ENCODE measurements at places on chromosomes 1 and 21.

DNA sequence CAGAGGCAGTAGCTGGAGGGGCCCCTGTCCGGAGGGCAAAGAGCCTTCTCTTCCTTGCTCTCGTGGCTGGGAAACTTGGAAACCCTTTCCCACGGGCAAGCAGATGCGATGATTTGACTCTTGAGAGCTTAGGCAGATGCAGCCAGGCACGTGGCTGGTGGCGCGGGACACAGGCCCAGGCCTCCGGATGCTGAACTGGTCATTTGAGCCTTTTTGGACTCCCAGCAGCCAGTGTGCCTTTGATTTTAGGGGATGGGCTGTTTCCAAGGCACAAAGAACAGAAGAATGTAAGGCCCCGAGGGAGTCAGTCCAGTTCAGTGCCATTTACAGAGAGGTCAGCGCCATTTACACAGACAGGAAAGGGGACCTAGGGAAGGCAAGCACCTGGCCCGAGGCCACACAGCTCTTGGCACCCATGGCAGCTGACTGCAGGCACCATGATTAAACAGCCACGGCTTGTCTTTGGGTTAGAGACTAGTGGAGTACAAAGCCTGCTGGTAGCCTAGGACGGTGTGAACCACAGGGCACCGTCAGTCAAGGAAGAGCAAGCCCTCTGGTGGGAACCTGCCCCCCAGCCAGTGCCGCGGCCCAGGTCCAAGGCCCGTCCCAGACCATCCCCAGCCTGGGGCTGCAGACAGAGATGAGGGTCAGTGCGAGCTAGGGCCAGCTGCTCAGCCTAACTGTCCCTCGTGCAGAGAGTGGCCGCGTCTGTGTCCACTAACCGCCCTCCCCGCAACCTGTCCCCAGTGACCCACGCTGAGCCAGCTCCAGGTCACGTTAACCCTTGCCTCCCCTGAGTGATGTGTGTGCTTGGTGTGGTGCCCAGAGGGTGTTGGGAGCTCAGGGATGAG lies 20.4 kb upstream of the CCDC27 start:
- no peak for DNase-seq

DNA sequence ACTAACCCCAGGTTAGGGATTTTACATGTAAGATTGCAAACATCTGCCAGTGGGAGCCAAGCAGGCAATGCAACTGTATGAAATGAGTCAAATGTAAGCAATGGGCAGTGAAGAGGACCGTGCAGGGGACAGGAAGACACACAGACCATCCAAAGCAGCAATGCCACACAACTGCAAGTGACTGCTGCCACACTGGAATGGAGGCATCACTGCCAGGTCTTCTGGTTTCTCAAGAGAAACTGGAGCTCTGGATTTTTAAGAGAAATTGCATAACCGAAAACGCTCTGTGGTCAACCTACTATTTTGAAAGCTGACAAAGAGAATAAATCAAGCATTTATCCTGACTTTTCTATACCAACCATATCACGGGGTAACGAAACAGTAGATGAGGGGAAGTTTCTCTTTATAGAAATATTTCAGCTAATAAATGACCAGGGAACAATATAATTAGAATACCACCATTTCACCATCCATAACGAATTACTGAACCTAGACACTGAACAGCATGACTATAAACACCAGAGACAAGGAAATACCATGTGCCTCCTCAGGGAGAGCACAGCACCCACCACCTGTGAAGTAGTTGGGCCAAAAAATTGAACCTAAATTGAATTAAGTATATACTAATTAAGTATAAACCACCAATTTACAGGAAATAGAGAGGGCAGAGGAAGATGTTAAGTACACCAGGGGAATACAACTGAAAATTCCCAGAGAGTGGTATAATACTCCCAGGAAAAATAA lies 4.4 kb downstream of the AK2 start:
- DNase-seq = no peak

- no peak for DNase-seq
Observed at GRCh38 chr1:243916160-243916559, 66.1 kb upstream of the AKT3 start.

GRCh38 chr1:236151739-236152424 lies 9.5 kb downstream of the GPR137B start:
- DNase-seq = no peak

- DNase-seq = no peak
Observed at GRCh38 chr1:159675046-159675445, 39.3 kb downstream of the CRP start.

DNA sequence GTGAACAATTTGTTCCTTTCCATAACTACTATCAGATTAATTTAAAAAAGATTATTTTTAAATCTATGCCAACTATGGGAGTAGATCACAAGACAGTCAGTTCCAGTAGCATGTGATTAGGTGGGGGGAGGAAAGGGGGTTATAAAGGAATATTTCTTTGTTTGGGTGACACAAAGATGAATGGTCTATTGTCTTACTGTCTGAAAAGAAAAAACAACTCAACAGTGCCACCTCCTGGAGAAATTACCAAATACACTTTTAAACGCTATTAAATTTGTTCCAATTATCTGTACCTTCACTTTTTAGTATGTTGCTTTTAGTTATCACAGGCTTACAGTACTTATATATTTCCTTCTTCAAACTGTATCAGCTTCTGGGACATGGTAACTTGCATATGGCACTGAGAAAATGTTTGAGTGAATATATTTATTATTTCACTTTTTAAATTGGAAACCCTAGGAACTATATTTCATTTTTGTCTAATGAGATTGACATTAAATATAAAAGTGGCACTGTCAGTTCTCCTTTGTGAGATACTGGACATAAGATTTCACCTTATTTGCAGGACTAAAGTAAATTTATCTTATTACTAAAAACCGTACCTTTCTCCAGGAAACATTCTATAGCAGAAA lies 1.7 kb upstream of the SORT1 start:
- DNase-seq = no peak

DNA sequence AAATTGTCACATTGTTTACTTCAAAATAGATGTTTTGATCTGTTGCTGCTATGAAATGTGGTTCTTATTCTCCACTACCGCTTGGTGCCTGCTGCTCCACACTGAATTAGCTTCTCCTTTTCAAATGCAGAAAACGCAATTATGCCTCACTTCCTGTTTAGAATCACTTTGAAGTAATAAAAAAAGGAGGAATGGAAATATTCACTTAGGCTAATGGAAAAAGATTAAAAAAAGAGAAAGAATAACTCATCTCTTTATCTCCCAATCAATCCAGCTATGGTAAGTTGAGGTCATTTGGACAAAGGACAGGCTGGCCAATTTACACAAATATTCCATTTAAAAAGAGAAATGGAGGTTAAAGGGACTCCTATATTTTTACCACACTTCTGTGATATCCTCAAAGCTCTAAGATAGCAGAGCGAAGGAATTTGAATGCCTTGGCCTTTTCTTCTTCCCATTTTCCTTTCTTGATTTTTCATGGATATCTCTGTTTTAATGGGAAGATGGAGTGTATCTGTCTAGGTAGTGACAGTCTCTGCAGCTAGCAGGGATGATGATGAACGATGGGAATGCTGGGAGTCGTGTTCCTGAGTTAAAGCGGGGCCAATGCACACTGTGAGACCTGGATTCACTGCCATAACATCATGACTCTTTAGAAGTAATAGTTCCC lies 35.7 kb downstream of the RGS5 start:
- DNase-seq = no peak

GRCh38 chr1:43441166-43441893 lies 12.4 kb downstream of the HYI start:
- peak; percentile 10 for DNase-seq

- DNase-seq = no peak
Observed at GRCh38 chr1:36849956-36850355, 184.4 kb downstream of the GRIK3 start.

GRCh38 chr1:186443638-186444037 lies 17.3 kb downstream of the PDC start:
- no peak for DNase-seq

- DNase-seq = no peak
Observed at GRCh38 chr1:28642056-28642846, 616 bp downstream of the TAF12 start.

DNA sequence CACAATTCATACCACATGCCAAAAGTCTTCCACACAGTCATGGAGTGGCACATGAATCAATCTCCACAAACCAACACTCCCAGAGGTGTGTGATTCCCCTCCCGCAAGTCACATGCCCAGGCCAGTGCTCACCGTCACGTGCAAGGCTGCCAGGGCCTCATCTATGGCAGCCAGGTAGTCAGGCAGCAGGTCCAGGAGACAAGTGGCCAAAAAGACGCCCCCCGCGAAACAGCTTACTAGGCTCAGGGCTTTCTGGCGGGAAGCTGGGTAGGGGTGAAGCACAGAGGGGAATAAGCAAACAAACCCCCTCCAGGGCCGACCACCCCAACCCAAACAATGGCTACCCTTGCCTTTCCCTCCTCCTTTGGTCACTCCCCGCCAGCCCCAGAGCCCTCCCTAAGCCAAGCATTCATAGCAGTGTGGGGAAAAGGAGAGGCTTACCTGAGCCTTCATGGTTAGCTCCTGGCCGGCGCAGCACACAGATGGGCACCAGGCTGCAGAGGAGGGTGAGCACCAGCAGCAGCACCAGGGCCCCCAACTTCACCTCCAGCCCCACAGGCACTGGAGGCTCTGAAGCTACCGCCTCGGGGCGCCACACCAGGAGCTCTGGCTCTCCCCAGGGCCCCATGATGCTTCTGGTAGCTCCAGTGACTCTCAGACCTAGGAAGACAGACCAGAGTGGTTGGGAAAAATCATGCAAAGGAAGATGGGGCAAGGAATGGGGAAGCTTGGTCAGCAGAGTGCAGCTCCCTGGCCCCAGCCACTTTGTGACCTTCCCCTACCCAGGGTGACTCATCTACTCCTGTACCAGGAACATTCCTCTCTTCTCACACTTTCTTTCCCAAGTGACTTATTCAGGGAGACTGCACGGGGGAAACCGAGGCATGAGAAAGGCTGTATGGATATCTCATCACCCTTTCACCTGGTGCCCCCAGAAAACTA lies 978 bp downstream of the SLC39A1 start:
- no peak for DNase-seq

- DNase-seq = no peak
Observed at GRCh38 chr1:216523043-216523442, 99.8 kb upstream of the USH2A start.

- DNase-seq = no peak
Observed at GRCh38 chr1:161282991-161283390, 24.4 kb downstream of the PCP4L1 start.

DNA sequence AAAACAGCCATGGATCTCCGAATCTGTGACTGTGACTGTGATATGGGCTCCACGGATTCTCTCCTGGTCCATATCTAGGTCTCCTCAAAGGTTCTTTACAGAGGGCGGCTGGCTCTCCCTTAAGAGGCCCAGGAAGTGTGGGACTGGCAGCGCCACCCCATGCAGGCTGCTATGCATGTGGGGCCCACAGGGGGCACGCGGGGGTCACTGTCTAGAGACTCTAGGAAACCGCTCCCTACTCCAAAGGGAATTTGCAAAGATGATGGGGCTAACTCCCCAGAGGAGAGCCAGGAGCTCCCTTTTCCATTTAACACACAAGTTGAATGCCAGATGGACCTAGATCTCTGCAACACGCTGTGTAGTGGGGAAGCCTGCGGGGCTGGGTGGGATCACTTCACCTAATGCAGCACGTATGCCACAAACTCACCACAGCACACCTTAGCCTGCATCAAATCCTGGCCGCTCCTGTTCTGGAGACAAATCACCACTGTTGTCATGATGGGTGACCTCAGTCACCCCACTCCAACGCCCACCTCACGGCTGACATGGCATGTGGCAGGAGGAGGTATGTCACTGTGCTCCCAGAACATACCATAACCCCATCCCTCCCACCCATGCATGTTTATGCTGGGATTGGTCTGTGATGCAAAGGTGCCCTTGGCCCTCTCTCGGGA lies 61.7 kb downstream of the SLC45A1 start:
- no peak for DNase-seq
